Neuronal stem cell (in vitro differentiated cells): ENCODE measurements at places on chromosomes 13 and 19.

DNA sequence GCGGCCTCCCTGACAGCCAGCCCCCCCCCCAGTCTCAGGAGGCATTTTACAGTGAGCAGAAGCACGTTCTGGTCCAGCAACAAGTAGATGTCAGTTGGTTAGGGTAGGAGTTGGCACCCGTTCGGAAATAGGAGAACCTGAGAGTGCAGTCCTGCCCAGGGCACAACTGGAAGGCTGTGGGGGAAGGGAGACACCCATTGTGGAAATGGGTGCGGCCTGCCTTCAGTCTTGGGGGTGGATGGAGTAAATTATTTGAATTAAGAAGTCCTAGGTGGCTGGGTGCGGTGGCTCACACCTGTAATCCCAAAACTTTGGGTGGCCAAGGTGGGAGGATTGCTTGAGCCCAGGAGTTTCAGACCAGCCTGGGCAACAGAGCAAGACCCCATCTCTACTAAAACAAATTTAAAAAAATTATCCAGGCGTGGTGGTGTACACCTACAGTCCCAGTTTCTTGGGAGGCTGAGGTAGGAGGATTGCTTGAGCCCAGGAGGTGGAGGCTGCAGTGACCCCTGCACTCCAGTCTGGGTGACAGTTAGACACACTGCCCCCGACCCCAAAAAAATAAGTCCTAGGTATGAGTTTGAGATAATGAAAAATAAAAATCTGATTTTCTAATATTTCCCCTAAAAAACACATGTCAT, 1.2 kb downstream of the CIRBP start:
- no peak for DNase-seq

DNA sequence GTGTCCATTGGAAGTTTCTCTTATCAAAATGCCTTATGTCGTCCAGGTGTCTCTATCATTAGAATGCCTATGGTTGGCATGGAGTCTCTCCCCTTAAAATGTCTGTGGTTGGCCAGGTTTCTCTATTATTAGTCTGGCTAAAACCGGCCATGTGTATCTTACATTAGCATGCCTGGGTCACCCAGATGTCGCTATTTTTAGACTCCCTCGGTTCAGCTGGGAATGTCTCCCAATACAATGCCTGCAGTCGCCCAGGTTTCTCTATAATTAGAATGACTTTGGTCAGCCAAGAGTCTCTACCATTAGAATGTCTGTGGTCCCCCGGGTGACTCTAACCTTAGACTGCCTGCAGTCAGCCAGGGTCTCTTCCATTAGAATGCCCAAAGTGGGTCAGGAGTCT, 1536.1 kb downstream of the UQCRFS1 start:
- DNase-seq, result no peak

DNA sequence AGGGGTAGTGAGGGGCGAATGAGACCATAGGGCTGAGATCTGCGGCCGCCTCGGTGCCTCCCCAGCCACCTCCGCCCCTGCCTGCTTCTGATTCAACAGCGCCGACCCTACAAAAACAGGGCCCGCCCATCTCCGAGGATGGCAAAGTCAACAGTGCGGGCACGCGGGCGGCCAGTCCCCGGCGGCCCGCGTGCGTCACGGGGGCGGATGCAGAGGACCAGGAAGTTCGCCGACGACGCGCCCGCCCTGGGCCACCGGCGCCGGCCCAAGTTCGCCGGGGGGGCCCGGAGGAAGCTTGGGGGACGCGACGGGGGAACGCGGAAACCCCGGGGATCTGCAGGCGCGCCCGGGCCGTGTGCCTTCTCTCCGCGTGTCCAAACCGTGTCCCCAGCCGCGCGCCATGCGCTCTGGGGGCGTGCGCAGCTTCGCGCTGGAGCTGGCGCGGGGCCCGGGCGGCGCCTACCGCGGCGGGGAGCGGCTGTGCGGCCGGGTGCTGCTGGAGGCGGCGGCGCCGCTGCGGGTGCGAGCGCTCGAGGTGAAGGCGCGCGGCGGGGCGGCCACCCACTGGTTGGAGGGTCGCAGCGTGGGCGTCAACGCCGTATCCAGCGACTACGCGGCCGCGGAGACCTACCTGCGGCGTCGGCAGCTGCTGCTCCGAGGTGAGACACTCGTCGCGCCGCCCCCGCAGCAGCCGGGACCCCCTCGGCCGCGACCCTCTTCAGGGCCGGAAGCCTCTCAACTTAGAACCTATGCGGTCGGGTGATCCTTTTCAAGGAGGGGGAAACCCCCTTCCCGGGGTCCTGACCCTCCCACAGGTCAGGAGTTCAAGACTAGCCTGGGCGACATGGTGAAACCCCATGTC, 6.8 kb upstream of the ARRDC2 start:
- DNase-seq, result no peak

DNA sequence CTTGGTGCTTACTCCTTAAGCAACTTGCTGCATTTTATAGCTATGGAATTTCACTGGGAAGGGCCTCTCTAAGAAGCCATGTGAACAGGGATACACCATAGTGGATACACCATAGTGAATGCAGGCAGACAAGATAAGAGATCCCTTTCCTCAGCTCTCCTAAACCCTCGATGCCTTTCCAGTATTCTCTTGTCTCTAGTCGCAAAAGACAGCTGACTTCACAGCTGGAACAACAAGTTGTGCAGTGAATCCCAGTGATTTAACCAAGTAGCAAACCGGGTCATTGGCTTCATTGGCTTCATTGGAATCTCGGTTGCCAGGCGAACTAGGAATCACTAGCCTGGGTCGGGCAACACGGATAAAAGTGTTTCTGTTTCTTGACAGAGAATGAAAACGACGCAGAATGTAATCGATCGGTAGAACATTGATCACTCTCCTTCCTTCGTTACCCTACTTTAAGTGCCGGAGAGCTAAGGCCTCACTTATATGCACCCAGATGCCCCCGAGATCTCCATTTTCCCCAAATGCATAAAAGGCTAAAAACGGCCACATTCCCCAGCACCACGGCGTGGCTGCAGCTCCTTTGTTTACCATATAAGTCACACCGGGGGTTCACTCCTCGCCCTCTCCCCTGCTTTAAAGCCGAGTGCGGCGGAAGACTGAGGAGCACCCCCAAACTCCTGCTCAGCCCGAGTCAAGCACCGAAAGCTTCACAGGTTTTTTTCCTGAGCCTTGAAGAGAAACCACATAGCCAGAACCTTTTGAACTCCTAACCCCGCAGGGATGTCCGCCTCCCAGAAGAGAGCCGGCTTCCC, 674 bp downstream of the TRPC4 start:
- peak; percentile 31 for DNase-seq

DNA sequence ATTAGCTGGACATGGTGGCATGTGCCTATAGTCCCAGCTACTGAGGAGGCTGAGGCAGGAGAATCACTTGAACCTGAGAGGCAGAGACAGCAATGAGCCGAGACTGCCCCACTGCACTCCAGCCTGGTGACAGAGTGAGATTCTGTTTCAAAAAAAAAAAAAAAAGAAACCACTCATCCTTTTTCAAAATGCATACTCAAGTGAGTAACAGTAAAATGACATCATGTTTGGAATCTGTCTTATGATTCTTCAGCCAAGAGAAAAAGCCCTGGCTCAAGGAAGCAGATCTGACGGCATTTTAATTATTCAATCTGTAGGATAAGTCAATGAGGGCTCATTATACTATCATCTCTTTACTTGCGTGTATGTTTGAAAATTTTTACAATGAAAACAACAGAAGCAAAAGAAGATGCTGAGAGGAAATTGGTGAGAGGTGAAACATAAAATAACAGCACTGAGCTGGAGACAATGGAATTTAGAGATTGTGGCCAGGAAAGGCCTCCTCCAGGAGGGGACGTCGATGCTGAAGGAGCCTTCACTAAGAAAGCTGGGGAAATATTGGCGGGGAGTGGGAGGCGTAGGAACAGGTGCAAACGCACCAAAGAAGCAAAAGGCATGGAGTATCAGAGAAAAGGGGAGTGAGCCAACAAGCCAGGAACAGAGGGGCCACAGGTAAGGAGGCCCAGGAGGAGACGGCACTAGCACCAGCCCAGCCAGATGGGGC, 12.9 kb upstream of the CCNE1 start:
- no peak for DNase-seq

- DNase-seq, result no peak
Measured at GRCh38 chr13:53759016-53759415, 730.4 kb downstream of the OLFM4 start.

DNA sequence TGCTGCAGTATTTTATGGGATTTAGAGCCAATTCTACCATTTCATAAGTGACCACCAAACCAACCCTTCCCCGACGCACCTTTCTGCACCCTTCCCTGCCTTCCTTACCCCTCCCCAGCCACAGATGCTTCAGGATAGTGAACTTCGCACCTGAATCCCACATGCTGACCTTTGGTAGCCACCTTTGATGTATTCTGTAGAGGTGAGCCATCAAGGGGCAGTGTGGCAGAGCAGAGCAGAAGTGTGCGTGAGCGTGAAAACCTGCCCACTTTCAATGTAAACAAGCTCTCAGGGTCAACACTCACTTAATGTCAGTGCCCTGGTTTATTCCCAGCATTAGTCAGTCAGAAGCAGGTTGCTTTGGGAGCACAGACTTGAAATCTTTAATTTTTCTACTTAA, 107.7 kb downstream of the FRY start:
- no peak for DNase-seq

DNA sequence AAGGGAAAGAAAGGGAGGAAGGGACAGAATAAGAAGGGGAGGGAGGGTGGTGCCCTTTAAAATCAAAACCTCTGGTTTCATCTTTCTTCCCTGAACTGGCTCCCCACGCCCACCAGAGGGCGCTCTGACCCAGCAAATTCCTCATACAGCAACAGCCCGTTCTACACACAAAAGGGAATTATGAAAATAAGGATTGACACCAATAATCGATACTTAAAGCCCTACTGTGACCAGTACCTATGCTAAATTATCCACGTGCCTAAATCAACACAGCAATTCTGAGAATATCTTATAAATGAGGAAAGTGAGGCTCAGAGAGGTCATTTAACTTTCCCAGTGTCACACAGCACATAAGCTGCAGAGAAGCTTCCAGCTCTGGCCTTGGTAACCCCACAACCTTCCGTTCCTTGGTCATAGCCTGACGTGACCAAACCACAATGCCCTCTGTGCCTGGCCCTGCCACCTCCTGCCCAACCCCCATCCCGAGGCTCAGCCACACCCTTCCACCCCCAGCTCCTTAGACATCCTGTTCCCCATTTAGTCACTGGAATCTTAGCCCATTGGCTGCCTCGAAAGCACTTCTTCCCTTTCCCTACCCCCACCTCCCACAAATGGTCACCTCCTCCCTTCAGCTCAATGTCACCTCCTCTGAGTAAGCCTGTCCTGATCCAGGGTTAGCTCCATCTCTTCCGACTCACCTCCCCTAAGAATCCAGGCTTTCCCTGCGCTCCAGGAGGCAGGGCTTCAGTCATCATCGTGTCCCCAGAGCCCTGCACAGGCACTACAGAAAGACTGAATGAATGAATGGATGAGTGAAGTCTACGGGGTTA, 34.2 kb upstream of the PNMA8B start:
- DNase-seq, result peak; percentile 73

DNA sequence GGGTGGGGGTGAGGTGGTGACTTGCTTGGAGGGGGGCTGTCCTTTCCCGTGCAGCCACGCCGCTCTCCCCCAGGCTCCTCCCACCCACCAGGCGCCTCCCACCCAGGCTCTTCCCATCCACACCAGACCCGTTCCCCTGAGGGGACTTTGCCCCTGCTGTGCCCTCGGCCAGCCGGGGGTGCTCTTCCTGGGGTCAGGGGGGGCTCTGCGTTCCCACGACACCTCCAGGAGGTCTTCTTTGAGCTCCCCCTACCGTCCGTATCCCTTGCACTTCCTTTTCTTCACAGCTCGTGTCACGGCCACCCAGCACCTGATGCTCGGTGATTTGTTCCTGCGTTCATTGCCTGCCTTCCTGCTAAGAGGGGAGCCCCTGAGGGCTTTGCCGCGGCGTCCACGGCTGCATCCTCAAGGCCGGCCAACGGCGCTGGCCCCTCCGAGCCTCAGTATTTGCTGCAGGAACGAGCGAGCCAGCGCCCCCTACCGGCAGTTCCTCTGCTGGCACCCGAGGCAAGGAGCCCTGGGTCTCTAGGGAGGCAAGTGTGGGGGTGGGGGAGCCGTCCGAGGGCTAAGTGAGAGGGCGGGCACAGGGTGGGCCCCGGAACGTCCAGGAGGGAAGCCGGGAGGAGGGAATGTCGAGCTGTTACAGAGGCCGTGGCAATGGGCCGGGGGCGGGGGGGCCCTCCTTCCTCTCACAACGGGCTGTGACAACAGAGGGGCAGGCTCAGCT, 11.8 kb downstream of the LRRC4B start:
- peak; percentile 92 for DNase-seq

- DNase-seq, result no peak
Measured at GRCh38 chr19:40804783-40805242, 5.8 kb downstream of the EGLN2 start.

- no peak for DNase-seq
Measured at GRCh38 chr13:39773833-39774232, 118.4 kb downstream of the COG6 start.

- no peak for DNase-seq
Measured at GRCh38 chr19:54558339-54558738, 15.3 kb upstream of the LILRA2 start.

DNA sequence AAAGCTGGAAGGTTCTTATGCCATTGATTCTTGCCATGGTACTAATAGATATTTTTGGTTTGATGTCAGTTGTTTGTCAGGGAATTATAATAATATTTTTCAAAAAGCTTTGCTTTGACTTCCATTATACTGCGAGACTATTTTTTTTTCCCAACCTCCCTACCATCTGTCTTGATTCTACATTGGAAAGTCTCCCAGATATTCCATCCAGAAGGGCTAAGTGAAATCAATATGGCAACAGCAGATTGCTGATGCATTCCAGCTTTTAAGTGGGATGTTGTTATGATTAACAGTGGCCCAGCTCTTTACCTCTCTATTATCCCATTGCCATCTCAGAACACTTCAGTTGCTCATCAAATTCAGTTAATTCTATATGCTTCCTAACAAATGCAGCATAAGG, 247.4 kb downstream of the OXGR1 start:
- DNase-seq, result no peak

DNA sequence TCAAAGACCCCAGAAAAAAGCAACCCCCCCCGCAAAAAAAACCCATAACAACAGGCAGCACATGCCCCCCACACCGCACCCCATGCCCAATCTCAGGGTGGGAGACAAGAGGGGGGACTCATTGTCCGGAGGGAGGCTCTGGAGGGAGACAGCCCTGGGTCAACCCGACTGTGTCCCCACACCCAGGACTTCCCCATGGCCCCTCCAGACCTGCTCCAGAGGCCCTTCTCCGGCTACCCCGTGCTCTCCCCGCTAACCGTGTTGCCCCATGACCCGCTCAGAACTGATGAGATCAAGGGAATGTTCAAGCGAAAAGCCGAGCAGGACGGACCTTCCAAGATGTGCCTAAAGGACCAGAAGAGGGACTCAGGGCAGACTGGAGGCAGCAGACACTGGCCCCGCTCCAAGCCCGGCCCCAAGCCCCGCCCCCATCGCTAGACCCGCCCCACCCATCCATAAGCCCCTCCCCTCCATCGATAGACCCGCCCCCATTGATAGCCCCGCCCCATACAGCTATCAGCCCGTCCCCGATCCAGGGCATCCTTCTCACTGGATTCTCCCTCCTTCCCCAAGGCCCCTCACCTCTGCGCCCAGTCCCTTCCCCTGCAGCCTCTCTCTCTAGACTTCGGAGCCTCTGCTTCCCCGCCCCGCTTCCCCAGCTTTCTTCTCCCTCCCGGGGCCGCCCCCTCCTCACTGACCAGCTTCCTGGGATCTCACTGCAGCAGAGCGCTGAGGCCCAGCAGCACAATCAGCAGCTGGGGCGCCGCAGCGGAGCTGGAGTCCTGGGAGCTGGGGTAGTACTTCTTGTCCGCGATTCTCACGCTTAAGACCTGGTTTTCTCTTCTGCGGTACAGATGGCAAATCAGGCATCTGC, 2.2 kb downstream of the BST2 start:
- DNase-seq, result peak; percentile 86

GRCh38 chr13:30124131-30124768, 183.1 kb downstream of the KATNAL1 start:
- DNase-seq, result no peak

GRCh38 chr13:110923777-110924638, 9.1 kb upstream of the ANKRD10 start:
- DNase-seq, result no peak
